ENCODE measurements at places on chromosomes 7 and 10. TPM values are rescaled to one million over a fixed set of nuclear protein-coding genes. Genes with fewer than 3 reads are reported as not detected.

- no peak for DNase-seq
Observed at GRCh38 chr10:67612577-67613537, 83.1 kb downstream of the CTNNA3 start.

- no peak for DNase-seq
Observed at GRCh38 chr7:76077435-76077834, 29.5 kb downstream of the MDH2 start.

- no peak for DNase-seq
Observed at GRCh38 chr10:121216721-121217181, 365.6 kb downstream of the WDR11 start.

GRCh38 chr7:65731562-65732035 is 141.3 kb upstream of the VKORC1L1 start:
- DNase-seq, result no peak

DNA sequence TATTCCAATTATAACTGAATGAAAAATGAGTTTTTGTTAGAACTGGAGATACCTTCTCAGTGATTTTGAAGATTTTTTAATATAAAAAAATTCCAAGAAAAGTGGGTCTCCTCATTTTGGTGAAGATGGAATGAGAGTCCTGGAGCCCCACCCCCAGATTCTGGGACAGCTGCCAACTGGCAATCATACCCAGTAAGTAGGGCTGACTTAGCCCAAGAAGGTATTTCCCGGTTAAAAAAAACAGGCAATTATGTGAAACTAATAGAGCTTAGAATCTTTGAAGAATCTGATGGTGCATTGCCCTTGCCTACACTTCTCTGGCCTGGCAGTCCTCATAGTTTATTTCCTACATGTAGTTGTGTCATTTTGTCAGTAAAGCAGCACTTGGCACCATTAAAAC is 52.8 kb upstream of the VWDE start:
- no peak for DNase-seq

GRCh38 chr7:10412422-10413019 is 561.2 kb upstream of the PHF14 start:
- peak; percentile 13 for DNase-seq

DNA sequence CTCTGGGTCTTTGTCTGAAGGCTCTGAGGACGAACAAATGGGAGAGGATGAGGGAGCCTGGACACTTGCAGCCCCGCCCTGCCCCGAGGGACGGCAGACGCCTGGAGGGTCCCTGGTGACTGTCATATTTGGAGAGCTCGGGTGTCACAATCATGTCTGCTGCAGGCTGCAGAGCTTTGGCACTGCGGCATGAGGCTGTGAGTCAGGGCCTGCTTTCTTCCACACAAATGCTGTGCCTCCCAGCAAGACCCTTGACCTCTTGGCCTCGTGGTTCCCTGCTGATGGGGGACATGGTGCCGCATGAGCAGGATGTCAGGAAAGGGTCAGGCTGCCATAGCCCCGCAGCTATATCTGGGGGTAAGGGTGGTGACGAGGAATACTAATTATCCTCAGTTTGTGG is 64.9 kb upstream of the PPIF start:
- no peak for DNase-seq

DNA sequence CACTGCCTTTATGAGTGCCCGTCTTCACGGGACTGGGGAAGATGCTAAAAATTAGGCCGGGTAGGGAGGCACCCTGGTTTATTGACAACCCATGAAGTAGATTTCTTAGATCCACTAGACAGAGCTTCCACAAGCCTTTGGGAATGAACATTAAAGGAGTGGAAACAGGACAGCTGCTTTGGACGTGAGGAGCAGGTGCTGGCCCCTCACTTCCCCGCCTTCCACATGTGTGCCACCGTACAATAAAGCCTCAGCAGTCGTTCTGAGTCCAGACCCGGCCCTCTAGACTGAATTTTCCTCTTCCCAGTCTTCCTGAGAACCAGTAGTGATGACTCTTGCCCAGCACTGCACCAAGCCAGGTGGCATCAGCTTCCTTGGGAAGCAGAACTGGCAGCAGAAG is 282.4 kb downstream of the CELF2 start:
- no peak for DNase-seq

GRCh38 chr10:86979296-86979818 is 11.1 kb downstream of the ADIRF start:
- no peak for DNase-seq

- peak; percentile 59 for DNase-seq
Observed at GRCh38 chr10:124074501-124075109, 18.8 kb downstream of the CHST15 start.

Gene HGF
- 0.25 TPM for polyA plus RNA-seq

- DNase-seq, result no peak
Observed at GRCh38 chr7:35805876-35806275, 5.0 kb downstream of the SEPTIN7 start.

Gene CHN2
- polyA plus RNA-seq, result 0.74 TPM

DNA sequence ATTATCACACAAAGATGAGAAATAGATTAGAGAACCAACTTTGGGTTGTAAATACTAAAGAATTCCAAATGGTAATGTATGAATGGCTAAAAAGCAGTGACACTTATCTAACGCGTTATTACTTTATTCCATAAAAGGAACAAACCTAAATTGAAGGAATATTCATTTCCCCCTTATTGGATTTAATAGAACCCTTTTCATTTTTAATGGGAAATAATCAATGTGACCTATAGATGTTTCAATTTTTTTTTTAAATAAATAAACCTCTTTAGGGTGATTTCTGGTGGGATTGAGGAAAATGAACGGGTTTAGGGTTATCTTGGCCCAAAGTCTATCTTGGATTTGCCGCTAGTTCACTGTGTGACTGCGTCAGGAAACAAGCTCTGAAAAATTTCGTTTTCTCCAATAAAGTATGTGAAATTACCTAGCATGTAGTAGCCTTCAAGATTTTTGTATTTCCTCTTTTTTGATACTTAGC is 1.9 kb upstream of the ACBD5 start:
- DNase-seq, result no peak

DNA sequence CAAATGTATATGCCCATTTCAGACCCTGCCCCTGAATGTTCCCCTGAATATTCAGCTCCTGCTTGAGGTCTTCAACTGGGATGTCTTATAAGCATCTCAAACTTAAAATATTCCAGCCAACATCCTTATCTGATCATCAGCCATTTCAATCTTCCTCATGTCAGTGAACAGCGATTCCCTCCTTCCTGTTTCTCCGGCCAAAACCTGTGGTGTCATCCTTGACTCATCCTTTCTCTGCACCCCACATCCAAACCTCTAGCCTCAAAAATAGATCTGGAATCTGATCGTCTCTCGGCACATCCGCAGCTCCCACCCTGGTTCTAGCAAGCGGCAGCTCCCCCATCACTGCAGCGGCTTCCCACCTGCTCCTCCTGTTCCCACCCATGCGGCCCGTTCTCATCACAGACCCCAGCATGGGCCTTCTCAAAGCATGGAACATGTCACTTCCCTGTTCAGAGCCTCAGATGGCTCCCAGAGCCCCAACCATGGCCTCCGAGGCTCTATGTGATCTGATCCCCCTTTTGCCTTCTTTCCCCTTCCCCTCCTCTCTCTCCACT is 165.7 kb downstream of the HECW1 start:
- DNase-seq, result no peak

DNA sequence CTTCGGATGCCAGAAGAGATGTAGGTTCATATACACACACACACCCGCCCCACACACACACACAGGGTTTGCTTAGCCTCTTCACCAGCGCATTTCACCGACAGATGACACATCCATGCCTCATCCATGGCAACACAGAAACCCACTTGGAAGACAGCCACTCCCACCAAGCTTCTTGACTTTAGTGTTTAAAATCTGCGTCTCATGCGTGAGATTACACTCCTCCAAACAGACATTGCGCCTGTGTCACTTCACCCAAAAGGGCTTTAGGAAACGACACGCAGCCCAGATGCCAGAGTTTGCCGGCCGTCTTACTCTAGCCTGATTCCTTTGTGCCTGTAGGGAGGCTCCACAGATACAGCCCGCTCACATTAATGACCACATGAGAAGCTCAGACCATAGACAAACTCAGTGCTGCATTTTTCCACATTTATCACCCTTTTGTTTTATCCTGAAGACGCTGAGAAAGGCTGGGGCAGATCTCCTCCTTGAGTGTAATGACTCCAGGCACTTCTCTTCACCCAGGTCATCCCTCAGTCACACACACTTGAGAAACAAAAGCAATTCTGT is 73.8 kb downstream of the DIP2C start:
- DNase-seq, result no peak

DNA sequence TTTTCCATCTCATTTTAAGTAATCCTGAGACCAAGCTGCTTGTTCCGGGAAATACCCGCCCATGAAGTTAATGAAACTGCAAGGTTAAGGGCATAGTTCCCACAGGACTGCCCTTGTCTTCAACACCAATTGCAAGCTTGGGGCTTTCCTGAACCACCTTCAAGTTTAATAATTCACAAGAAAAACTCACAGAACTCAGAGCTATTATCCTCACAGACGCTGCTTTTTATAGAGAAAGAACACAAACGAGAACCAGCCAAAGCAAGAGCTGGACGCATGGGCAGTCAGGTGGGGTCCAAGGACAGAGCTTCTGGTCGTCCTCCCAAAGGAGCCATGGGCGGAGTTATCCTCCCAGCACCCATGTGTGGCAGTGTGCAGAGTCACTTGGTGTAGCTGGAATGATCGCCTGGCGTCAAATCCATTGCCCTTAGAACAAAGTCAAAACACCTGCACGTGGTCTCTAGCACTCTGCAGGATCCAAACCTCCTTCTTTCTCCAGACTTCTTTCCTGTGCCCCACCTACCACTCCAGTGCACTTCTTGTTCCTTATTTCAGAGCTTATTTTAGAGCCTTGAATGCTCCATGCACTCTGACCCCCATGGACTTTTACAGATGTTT is 56.7 kb downstream of the SNX10 start:
- DNase-seq, result no peak

Gene LIPK
- not detected for polyA plus RNA-seq

GRCh38 chr10:48490571-48490940 is 114.3 kb downstream of the ARHGAP22 start:
- no peak for DNase-seq

DNA sequence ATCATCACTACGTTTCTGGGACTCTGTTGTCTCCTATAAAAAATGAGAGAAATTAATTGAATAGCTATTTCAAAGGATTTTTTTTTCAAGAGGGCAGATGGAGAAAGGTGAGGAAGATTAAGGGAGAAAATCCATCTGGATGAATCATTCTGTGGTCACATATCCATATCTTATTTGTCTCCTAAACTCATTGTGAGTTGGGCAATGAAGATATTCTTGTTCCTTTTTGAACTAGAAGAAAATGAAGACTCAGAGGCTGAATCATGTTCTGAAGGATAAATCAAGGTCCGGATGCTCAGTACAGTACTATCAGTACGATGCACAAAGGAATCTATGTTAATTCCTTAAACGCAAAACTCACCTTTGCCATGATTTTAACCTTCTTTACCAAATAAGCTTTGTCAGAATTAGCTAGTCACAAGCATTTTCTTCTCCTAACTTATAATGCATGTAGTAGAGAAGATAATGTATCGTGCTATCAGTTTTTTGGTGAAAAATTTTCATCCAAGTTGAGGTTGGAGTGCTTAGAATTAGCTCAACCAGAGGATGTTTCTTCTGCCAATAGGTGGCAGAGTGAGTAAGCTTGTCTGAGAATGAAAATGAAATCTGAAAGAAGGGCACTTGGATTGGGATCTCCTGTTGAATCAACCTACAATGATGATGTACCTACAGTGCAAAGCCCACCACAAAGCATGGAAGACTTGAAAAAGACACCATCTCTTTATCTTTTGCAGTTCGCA is 446.9 kb downstream of the KIF20B start:
- no peak for DNase-seq

Gene TMEM176A
- polyA plus RNA-seq, result 1.1 TPM

GRCh38 chr10:113022265-113022664 is 72.2 kb downstream of the TCF7L2 start:
- no peak for DNase-seq

DNA sequence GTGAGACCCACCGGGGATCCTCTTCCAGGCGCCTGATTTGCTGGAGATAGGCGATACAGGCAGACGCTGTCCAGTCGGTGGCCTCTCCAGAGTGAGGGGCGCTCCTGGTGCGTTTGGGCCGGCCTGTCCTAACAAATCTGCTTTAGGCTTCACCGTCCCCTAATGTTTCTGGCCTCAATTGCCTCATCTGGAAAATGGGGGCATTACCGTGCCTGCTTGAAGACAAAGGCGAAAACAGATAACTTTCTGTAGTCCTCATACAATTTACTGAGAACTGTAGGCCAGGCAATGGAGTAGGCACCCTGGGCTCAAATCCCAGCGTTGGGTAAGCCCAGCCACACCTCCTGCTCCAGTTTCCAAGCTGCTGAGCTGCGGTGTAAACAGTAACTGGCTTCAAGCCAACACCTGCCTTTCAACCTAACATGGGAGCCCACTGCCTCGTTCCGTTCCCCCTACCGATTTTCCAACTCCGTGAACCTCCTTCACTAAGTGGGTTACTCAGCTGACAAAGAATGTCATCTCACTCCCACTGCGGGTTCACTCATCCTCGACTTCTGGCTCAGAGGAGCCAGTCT is 589 bp upstream of the ZFAND4 start:
- DNase-seq, result no peak

GRCh38 chr7:123216825-123217224 is 17.1 kb upstream of the SLC13A1 start:
- no peak for DNase-seq

Gene INA
- polyA plus RNA-seq, result 0.03 TPM

DNA sequence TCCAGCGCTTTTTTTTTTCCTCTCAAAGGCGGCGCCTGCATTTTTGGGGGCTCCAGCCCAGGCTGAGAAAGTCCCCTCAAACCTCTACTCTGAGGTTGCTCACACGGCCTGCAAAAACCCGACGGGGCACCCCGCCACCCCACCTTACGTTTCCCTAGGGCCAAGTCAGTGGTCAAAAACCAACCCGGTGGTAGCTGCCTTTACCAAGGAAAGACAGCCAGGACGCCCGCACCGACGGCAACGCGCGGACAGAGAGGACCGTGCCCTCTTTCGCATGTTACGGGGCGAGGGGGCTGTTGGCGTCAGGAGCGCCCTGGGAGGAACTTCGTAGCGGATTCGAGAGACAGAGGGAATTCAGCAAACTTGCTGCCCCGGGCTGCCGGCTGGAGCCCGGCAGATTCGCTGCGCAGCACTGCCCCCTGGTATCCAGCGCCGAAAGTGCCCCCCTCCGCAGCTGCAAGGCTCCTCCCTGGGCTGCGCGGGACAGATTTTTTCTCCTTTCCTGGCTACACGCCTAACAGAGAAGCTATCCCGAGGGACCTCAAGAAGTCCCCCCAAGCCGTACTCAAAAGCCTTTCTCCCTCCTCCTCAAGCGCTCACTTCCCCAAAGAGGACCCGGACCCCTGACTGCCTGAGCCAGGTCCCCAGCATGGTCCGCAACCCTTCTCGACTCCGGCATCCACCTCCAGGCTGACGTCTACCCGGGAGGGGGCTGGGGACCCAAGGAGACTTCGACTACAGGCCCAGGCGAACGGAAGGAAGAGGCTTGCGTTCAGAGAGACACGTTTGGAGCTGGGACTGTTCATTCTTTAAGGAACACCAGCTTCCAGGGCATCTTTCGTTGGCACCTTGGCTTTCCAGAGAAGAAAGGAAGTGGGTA is 27.7 kb upstream of the VAX1 start:
- peak; percentile 44 for DNase-seq

- no peak for DNase-seq
Observed at GRCh38 chr10:124168581-124168980, 75.2 kb upstream of the CHST15 start.
